ENCODE measurements at places on chromosomes 16 and 17. TPM values are rescaled to one million over a fixed set of nuclear protein-coding genes. Genes with fewer than 3 reads are reported as not detected.

The AFMID gene
- total RNA-seq: 60.4 TPM

The SLC35G6 gene
- total RNA-seq: not detected

The IGSF6 gene
- not detected for total RNA-seq

The GP1BA gene
- total RNA-seq: not detected

The SGF29 gene
- total RNA-seq: 7.1 TPM

The CCT6B gene
- total RNA-seq: 0.38 TPM

The MED31 gene
- total RNA-seq: 9.3 TPM

The CDH8 gene
- total RNA-seq: 3.4 TPM

All from regular cardiac myocyte (primary cell).